ENCODE measurements at places on chromosomes 6 and 20. TPM values are rescaled to one million over a fixed set of nuclear protein-coding genes. Genes with fewer than 3 reads are reported as not detected.

The TRIM31 gene
- not detected for total RNA-seq

The CCN6 gene
- 0.39 TPM for total RNA-seq

The ADGB gene
- total RNA-seq = 0.10 TPM

The LINC00237 gene
- not detected for total RNA-seq

The C6orf15 gene
- total RNA-seq = 4.7 TPM

The VIP gene
- 0.79 TPM for total RNA-seq

The PLEKHG1 gene
- 49.8 TPM for total RNA-seq

The PPDPF gene
- total RNA-seq = 30.8 TPM

The RIPPLY2 gene
- not detected for total RNA-seq

The PHF20 gene
- 25.4 TPM for total RNA-seq

The GLO1 gene
- 93.5 TPM for total RNA-seq

The EGFL8 gene
- total RNA-seq = 17.2 TPM

The GSTA2 gene
- total RNA-seq = not detected

The MYCT1 gene
- total RNA-seq = 16.3 TPM

The IRF4 gene
- 6.2 TPM for total RNA-seq

The NSFL1C gene
- total RNA-seq = 33.5 TPM

All from skin of body (tissue), 3 donors.